ENCODE measurements at places on chromosomes 2 and 18.

DNA sequence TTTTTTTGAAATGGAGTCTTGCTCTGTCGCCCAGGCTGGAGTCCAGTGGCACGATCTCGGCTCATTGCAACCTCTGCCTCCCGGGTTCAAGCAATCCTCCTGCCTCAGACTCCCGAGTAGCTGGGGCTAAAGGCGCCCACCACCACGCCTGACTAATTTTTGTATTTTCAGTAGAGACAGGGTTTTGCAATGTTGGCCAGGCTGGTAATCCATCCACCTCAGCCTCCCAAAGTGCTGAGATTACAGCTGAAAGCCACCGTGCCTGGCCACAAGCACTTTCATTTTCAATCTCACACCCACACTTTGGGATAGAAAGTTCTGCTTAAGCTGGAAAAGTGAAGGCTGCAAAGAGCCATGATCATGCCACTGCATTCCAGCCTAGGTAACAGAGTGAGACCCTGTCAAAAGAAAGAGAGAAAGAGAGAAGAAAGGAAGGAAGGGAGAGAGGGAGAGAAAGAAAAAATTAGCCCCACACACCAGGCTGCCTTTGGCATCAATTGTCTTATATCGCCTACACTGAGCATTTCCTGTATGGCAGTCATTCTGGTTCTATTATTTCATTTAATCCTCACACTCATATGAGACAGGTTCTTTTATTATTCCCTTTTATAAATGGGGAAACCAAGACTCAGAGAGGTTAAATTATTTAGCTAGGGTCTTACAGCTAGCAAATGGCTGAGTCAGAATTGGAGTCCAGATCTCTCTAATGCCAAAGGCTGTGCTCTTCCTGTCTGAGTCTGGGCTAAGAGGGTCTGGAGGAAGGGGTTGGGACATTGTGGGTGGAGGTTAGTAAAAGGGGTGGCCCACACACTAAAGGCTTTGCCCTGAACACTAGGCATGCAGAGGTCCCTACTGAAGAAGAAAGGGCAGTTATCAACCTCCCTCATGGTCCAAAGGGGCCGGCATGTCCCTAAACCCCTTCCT is 37.9 kb upstream of the PKDCC start:
- no peak for DNase-seq

DNA sequence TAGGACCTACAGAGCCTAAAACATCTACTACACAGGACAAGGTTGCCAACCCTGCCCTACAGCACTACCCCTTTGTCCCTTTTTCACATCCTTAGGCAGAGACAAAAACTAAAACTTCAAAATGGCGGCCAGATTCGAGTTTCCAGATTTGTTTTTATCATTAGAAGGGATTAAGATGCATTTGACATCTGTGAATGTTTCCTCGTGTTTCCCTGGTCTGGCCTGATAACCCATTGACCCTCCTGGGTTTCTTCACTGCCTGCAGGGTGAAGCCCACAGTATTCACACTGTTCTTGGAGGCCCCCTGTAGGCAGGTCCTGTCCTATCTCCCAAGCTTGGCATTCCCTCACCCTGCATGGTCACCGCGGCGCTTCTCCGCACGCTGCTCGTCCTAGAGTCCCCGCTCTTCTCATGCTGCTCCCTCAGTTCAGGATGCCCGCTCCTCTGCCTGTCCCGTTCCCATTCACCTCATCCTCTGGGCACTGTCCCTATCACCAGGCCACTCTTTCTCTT is 67.6 kb downstream of the TPGS2 start:
- DNase-seq: no peak

- peak; percentile 87 for DNase-seq
Measured at GRCh38 chr2:68734688-68735525, at the start of gene ARHGAP25. TSS of gene ARHGAP25 (plus strand) at chr2:68734811. CDS start at chr2:68735200, 389 bp downstream.

- DNase-seq: no peak
Measured at GRCh38 chr18:7177116-7177744, 53.7 kb upstream of the LRRC30 start.

- no peak for DNase-seq
Measured at GRCh38 chr18:57050310-57050949, 96.5 kb upstream of the BOD1L2 start.

DNA sequence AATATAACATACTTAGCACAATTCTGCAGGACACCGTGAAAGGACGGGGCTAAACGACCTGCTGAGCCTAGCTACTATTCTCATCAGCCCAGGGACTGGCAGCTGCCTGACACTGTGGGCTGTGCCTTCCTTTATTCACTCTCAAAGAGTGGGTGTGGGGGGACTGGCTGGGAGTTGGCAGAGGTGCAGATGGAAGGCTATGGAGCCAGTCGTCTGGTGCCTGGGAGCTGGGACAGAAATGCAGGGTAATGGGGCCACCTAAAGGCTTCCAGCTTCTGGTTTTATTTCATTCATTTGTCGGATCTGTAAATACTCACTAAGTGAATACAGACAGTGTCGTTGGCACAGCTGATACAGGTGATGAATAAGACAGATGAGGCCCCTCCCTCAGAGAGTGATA is 56.0 kb upstream of the NFU1 start:
- DNase-seq: no peak

DNA sequence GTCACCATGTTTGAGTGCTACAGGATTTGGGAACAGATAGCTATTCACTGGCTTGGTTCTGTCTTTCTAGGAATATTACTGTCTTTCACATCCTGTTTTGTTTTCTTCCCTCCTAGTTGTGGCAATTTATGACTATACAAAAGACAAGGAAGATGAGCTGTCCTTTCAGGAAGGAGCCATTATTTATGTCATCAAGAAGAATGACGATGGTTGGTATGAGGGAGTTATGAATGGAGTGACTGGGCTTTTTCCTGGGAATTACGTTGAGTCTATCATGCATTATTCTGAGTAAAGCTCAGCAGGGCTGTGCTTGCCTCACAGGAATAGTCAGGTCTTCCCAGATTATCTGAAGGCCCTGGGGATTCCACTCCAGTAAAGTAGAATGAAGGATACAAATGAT is 98.9 kb downstream of the ABI2 start:
- DNase-seq: no peak

DNA sequence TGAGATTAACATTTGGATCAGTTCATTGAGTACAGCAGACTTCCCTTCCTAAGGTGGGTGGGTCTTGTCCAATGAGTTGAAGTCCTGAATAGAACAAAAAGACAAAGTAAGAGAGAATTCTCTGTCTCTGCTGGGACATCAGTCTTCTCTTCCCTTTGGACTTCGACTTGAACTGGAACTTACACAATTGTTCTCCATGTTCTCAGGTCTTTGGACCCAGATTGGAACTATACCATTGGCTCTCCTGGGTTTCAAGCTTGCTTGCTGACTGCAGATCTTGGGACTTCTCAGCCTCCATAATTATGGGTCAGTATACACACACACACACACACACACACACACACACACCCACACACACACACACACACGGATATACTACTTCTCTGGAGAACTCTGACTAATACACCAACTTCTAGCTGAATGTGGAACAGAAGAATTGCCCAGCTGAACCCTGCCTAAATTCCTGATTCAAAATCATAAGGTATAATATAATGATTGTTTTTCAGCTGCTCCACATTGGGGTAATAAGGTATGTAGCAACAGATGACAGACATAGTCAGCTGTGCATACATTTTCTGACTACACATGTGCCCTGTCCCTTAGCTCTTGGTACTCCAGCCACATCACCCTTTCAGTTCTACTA is 214.0 kb downstream of the TGIF1 start:
- no peak for DNase-seq

DNA sequence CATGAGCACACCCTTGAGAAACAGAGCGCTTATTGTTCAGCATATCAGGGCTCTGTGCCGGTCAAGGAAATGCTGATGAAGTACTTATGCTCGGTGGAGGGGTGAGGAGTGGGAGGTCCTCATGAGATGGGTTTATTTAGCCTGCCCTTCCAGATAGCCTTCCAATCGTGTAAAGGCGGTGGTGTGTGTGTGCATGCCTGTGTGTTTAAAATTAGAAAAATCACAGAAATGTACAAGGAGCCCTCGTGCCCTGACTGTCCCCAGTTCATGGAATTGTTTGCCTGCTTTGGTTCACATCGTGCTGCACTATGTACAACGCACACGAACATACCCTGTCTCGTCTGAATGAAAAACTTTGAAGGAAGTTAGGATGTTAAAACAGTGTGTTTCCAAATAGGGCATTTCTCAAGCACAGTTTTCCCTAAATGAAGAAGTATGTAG is 158.6 kb downstream of the AQP4 start:
- no peak for DNase-seq

DNA sequence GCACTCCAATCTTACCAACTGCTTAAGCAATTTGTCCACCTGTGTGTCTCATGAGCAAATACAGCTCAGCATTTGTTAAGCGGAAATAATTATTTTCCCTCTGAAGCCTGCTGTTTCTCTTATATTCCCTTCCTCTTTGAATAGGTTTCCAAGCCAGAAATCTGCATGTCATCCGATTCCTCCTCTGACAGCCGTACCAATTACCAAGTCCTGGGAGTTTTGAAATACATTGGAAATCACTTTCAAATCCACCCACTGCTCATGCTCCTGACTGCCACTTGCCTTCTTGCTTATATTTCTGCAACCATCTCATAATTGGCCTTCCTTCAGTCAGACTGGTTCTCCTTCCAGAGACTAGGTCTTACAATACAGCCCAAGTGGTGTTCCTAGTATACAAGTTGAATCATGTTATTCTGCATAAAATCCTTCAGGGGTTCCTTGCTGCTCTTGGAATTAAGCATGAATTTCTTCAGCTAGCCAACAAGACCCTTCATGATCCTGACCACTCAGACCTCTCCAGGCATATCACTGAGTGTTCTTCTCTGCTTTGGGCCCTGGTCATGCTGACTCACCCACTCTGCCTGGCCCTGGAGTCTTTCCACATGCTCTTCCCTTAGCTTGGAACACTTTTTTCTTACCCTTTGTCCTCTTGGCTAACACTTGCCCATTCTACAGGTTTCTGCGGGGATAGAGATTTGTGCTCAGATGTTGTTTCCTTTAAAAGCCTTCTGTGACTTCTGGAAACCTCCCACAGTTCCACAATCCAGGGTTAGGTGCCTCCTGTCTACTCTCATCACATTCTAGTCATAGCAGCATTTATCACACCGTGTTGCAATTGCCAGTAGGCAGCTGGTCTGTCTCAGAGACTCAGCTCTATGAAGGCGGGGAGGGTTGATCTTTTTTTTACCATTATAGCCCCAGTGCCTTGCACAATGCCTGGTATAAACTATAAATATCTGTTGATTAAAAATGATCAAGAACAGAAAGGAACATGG is 157.6 kb downstream of the ARL6IP6 start:
- no peak for DNase-seq
